ENCODE measurements at places on chromosomes 12 and 14. TPM values are rescaled to one million over a fixed set of nuclear protein-coding genes. Genes with fewer than 3 reads are reported as not detected.

TUNAR gene
- polyA plus RNA-seq: 1.2 TPM

TMEM52B gene
- 0.03 TPM for polyA plus RNA-seq

GZMB gene
- polyA plus RNA-seq: 0.88 TPM

INF2 gene
- 100 TPM for polyA plus RNA-seq

TULP3 gene
- 9.2 TPM for polyA plus RNA-seq

PLEKHD1 gene
- polyA plus RNA-seq: 0.16 TPM

MYF5 gene
- polyA plus RNA-seq: not detected

TIMM9 gene
- 47.0 TPM for polyA plus RNA-seq

UNC79 gene
- polyA plus RNA-seq: 0.03 TPM

GRCh38 chr12:67348683-67349082 is 79.5 kb downstream of the CAND1 start:
- DNase-seq: no peak

GRCh38 chr14:75371297-75371696 is 56.5 kb upstream of the JDP2 start:
- DNase-seq: no peak

GRCh38 chr14:70527501-70528105 is 7.2 kb downstream of the ADAM20 start:
- DNase-seq: no peak

- DNase-seq: no peak
Measured at GRCh38 chr14:101888182-101888581, 76.2 kb upstream of the DYNC1H1 start.

Measured in B cell (primary cell).